Sigmoid colon (tissue), 7 donors: ENCODE measurements at places on chromosomes 7 and 10. TPM values are rescaled to one million over a fixed set of nuclear protein-coding genes. Genes with fewer than 3 reads are reported as not detected.

DNA sequence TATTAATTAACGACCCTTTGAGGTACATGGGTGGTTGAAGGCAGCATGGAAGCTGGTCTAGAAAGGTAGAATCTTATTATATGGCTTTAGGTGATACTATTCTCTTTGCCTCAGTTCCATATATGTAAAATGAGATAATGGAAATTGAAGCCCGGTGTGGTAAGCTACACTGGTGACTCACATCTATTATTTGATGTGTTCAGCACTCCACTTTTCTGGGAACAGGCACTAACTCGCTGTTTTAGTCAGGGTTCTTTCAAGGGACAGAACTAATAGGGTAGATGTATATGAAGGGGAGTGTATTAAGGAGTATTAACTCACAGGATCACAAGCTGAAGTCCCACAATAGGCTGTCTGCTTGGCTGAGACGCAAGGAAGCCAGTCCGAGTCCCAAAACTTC lies 4.4 kb upstream of the TRUB1 start:
- DNase-seq: no peak

DNA sequence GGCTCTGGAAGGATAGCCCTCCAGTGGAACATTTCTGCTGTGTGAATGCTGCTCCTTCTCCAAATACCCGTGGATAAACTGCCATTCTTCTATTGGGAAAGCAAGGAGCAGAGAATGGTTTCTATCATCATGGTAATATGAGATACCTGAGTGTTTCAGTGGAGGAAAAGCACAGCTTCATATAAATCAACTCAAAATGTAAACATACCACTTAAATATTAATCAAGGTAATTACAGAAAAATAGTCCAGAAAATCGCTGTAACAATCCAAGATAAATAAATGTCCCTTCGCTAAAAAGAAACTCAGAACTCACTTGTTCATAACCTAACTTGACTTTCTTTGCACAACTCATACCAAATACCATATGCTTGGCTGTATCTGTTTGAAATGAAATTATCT lies 635.8 kb downstream of the PARD3 start:
- DNase-seq: no peak

DNA sequence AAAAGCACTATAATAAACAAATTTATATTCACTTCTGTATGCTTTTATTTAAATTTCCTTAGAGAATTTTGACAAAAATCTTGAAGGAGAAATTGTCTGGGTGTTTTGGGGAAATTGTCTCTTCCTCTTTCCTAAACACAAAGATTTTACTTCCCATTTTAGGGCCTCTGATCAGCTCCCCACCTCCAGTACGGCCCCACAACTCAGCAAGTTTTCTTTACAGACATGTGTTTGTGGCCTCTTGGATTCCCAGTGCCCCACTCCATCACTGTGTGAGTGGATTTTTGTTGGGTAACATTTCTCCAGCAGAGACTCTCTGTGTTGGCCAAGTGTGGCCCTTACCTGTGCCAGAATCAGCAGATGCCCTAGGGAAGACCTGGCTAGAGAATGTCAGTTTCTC lies 182.8 kb upstream of the CDC14C start:
- no peak for DNase-seq

DNA sequence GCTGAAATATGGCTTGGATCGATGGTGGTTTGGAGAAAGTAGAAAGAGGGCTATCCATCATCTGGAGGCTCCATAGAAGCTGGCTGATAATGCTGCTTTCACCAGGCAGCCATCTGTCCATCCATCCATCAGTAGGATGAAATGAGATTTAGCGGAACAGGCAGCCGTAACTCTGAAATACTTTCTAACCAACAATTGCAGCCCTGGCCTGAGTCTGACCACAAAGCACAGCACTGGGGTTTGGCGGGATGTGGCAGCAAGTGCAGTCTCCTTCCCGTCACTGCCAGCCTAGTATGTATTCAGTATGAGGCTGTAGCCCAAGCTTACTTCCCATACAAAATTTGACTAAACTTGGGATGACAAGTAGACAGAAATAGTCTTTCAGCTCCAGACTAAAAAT lies 38.0 kb downstream of the R3HCC1L start:
- DNase-seq: no peak

DNA sequence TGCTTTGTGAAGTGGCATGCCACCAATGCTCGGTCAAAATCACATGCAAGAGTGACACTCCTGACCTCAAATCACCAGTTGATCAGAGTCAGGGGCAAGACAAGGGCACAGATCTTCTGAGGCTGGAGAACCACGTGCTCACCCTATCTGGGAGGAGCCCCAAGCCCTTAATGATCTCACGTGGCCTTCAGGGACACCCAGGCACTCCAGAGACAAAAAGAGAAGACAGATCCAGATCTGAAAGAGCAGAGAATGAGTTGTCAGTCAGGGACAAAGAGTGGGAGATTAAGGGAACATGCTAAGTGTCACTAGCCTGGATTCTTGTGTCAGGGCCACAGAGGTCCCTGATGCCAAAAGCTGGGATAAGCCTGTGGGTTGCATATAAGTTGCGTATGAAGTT lies 134.3 kb downstream of the PLXNA4 start:
- DNase-seq: no peak

Gene CCL24
- not detected for total RNA-seq

GRCh38 chr7:136290351-136290750 lies 313.2 kb upstream of the MTPN start:
- DNase-seq: no peak

DNA sequence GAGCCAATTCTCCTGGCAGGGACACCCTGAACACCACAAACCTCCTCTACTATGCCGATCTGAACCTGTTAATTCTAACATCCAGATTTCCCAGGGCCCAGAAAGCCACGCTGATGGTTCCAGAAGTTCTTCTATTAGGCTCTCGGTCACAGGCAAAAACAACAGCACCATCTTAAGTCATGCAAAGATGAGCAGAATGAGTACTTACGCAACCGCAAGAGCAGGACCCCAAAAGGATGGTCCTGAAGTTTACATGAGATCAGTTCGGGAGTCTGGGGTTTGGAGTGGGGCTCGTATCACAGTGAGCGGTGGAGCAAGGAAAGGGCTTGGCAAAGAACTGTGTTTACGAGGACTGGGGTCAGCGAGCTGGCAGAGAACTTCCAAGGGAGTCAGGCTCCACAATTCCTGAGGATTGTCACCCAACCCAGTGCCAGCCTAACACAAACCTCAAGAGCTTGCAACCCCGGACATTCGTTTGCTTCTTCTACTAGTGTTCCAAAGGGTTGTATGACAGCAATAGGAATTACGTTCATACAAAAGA lies 532.6 kb downstream of the TNS3 start:
- DNase-seq: no peak

- no peak for DNase-seq
Observed at GRCh38 chr10:19815036-19815730, 1.0 kb upstream of the PLXDC2 start.

DNA sequence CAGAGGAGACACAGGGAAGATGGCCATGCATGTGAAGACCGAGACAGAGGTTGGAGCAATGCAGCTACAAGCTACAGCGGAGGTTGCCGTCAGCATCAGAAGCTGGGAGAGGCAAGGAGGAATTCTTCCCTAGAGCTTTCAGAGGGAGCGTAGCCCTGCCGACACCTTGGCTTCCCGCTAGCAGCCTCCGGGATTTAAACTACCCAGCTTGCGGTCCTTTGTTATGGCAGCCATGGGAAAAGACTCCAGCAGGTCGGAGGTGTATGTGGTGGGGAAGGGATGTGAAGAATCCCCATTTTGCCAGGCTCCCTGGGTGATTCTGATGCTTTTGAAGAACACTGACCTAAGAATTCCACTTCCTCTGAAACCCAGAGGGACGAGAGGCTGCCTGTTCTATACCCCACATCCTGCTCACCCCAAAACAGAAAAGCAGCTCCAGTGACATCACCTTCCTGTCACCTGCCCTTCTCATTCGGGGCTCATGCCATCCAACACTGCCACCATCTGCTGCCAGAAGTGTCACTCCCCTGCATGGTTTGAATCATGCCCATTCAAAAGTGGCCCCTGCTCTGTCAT lies 3.3 kb upstream of the SEPHS1 start:
- DNase-seq: no peak

DNA sequence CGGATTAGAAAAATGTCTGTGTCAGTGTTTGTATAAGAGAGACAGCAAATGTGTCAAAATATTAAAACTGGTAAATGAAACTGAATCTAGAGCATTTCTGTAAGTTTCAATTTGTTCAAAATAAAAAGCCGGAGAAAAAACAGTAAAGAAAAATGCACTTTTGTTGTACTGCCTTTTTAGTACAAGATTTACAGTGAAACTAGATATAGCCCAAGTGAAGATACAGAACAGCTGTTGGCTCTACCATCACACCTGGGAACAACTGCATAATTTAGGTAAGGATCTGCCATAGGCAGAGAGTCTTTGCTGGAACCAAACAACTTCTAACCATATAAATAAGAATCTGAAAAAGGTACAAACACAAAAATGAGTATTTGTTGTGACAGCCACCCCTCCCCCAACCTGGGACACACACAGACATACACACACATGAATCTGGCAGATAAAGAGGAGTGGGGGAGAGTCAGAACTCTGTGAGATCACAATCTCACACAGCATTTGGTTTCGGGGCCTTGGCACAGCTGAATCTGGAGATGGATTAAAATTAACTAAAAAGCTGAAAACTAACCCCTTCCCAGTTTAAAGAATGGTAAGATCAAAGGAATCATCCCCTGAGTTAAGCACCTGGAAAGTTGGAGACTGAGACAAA lies 54.8 kb downstream of the DPY19L1 start:
- no peak for DNase-seq

Gene ADAM8
- 0.66 TPM for total RNA-seq

Gene LRIT1
- not detected for total RNA-seq

GRCh38 chr10:100346765-100347567 lies at the start of gene SCD:
Gene SCD, plus strand, starts transcription at chr10:100347233. Its CDS starts 272 bp downstream, at chr10:100347505.
- DNase-seq: peak; percentile 85

GRCh38 chr7:78125884-78126283 lies 327.3 kb downstream of the PHTF2 start:
- no peak for DNase-seq

DNA sequence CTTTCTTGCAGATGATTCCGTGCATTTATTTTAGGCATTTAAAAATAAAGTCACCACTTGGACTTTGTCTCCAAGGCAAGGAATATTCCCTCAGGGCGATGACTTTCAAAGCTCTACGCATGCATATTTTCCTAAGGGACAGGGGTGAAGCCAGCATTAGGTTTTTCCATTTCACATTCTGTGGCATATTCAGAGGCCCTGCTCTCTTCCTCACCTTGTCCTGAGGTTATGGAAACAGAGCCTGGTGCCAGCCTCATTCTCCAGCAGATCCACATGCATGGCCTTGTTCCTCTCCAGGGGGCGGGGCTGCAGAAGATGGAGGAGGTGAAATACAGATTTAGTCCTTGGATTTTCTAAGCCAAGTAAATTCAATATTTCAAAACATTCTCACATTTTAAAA lies 11.6 kb upstream of the LYZL1 start:
- no peak for DNase-seq

DNA sequence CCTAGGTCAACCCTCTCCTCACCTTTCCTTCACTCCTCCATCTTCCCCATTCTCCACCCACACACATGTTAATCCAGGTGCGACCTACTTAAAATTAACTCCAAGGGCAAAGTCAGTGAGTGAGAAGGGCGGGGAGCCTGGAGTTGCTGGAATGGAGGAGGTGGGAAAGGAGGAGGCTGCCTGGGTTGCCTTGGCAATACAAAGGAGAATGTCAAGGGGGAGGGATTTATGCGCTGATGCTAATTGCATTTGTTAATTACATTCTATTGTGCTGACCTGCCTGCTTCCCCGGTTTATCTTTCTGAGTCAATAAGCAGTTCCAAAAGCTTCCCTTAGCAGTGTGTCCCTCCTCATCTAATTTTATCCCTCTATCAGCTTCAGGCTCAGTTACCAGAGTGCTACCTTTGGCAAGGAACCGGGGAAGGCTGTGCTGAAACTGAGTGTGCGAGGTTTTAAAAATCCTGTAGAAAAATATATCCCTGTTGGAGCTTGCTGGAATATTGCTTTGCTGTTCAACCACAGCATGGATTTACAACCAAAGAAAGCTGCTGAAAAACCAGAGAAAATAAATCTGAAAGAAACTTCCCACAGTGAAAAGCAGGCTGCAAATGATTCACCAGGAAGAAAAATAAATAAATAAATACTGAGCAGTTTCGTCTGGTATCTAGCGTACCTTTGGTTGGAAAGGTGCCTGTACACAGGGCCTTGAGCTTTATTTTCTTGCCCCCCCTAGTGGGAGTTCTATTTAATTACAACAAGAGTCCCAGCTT lies 113.2 kb upstream of the DGKB start:
- DNase-seq: no peak

Gene CCDC136
- total RNA-seq: 23.5 TPM

DNA sequence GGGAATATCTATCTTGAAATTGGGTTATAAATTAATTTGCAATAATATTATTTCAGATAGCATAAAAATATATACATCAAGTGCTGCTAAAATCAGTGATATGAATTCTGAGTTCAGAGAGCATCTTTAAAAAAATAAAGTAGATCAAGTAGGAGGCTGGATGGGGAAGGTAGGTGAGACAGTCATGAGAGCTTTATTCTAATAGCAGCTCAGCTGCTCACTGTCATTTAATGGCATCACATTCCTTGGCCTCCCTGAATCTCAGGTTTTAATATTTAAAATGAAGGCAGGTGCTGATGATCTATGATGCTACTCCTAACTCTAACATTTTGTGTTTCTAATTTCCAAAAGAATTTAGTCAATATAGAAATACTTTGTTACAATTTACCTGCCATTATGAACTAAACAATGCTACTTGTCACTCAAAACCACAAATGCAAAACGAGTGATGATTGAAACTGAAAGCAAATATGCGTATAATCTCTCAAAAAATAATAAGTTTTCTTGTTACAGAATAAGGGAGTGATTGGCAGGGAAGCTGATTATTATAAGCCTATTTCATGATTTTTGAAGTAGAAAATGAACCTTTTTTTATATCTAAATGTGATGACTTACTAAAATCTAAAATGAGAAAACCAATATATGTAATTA lies 147.6 kb upstream of the CSTF2T start:
- no peak for DNase-seq

Gene UNCX
- not detected for total RNA-seq

DNA sequence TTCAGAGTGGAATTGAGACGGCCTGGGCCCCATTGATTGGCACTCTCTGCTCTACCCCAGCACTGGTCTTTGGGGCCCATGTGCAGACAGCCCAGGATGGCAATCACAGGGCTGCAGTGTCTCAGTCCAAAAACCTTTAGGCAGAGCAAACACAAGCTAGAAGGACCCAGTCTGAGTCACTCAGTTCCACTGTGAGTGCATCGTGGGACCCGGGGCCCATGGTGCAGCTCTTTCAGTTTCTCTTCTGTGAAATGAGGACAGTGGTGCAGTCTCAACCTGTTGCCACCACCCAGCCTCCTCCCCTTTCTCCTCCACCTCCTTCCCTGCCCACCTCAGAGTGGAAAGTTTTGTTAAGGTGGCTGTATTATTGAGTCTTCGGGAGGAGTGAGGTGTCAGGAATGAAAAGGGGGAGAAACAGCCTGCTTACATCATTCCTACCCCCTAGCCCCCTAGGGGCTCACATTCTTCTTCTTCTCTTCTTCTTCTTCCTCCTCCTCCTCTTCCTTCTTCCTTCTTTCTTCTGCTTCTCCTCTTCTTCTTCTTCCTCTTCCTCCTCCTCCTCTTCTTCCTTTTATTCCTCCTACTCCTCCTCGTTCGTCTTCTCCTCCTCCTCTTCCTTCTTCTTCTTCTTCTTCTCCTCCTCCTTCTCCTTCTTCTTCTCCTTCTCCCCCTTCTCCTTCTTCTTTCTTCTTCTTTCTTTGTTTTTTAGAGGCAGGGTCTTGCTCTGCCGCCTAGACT lies 19.5 kb upstream of the CARD11 start:
- no peak for DNase-seq

GRCh38 chr7:153022475-153023193 lies 263.1 kb downstream of the ACTR3B start:
- no peak for DNase-seq
